SK-N-SH (cell line): ENCODE measurements at places on chromosomes 5 and 9.

DNA sequence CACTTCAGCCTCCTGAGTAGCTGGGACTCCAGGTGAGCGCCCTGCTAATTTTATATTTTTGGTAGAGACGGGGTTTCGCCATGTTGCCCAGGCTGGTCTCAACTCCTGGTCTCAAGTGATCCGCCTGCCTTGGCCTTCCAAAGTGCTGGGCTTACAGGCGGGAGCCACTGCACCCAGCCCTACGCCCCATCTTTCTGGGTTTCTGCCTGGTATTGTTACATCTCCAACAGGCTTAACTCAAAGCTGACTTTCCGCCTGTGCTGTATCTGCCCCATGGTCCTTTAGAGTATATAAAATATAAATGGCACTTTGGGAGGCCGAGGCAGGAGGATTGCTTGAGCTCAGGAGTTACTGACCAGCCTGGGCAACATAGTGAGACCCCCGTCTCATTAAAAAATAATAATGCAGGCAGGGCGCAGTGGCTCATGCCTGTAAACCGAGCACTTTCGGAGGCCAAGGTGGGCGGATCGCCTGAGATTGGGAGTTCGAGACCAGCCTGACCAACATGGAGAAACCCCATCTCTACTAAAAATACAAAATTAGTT, 36.5 kb upstream of the GLDC start:
- peak; percentile 32 for DNase-seq

- no peak for DNase-seq
These were observed 142.8 kb downstream of the PALM2AKAP2 start for GRCh38 chr9:109922617-109923470.

GRCh38 chr9:130997925-130998596, 10.9 kb upstream of the LAMC3 start:
- peak; percentile 96 for DNase-seq

DNA sequence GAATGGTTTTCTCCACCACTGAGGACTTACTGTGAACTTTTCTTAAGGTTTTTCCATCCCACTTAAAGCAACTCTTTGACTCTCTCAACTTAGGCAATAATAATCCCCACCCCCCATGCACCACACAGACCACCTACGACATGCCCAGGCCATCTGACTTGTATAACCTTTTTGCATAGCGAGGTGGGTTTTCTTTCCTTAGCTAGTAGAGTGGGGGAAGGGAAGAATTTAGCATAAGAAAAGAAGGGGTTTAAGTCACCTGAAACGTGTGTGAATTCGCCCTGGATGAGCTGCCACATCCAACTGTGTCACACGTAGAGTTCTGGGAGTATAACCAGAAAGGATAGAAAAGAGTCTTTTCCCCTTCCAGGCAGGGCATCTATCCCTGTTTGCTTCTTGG, 262.7 kb downstream of the YTHDC2 start:
- DNase-seq: no peak

- no peak for DNase-seq
These were observed 17.5 kb upstream of the LHFPL2 start for GRCh38 chr5:78666041-78666444.

GRCh38 chr5:130324953-130325671, 420.8 kb downstream of the CHSY3 start:
- DNase-seq: no peak

- DNase-seq: no peak
These were observed 504.2 kb downstream of the ENC1 start for GRCh38 chr5:74136276-74136825.

- DNase-seq: no peak
These were observed 1.5 kb downstream of the FAM78A start for GRCh38 chr9:131274674-131275331.

- DNase-seq: no peak
These were observed 1116.7 kb upstream of the SEMA6A start for GRCh38 chr5:117691081-117691870.

- peak; percentile 45 for DNase-seq
These were observed 57.9 kb downstream of the TGFBR1 start for GRCh38 chr9:99162759-99163364.

DNA sequence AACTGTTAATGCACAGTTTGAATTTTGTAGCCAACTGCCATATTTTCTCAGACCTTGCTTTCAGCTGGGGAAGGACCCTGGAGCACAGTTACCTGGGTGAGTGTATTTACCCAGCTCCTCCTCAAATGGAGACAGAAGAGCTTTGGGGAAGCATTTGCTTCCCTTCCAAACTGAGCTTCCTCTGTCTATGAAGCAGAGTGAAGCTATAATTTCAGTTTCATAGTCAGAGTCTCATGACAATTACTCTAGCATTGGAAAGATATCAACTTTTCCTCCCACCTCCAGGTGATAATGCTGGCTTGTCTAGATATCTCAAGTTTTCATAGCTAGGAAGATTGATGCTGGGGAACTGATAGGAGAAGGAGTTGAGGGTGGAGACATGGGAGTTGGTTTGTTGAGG, 406.4 kb upstream of the CLINT1 start:
- DNase-seq: no peak

GRCh38 chr5:43390471-43390870, 21.7 kb downstream of the CCL28 start:
- no peak for DNase-seq

DNA sequence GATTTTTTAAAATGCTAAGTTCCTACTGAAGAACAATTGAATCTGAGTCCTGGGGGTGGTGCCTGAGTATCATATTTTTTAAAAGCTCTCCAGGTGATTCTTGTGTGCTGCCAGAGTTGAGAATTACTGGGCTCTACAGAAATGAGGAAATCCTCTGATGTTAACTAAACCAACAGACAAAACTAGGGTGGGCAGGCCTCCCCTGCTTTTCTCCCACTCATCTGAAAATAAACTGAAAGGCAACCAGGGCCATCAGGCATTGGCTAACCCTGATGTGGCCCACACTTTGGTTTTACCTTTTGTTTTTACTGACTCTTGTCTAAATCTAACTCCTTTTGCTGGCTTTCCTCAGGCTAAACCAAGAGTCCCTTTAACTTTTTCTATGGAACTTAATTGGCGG, 13.3 kb upstream of the CTNNA1 start:
- DNase-seq: no peak
